Central memory CD4-positive, alpha-beta T cell (primary cell): ENCODE measurements at places on chromosomes 16 and 17.
A peak's percentile ranks its signal among the peaks of the same experiment; 100 is the strongest.

DNA sequence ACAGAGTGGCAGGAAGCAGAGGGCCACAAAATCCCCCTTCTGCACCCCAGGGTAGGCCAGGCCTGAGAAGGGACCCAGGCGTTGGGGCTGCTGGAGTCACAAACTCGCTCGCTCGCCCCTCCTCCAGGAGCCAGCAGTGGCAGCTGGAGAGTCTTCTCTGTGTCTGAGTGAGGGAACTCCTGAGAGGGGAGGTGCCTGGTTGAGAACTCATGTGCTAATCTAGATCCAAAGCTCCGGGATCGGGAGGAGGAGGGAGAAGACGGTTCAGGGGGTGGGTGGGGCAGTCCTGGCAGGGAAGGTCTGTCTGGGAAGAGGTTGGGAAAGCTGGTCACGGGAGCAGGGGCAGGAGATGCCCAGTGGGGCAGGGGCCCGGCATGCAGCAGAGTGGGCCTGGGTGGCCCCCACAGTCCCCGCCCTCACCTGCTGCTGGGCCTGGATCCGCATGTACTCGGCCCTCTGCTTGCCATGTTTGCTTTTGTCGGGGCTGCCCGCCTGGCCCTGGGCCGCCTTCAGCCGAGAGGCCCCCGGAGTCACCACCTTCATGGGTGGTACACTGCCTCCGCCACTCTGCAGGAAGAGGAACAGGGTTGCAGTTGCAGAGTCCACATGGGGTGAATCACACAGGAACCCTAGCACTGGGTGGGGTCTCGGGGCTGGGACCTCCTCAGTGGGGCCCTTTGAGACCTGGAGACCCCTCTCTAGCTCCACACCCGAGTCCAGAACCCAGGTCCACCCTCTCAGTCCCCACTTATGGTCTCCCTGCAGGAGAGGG lies 62.2 kb downstream of the SRCIN1 start:
- no peak for DNase-seq

GRCh38 chr17:54439816-54440215 lies 460.8 kb upstream of the TOM1L1 start:
- no peak for DNase-seq

DNA sequence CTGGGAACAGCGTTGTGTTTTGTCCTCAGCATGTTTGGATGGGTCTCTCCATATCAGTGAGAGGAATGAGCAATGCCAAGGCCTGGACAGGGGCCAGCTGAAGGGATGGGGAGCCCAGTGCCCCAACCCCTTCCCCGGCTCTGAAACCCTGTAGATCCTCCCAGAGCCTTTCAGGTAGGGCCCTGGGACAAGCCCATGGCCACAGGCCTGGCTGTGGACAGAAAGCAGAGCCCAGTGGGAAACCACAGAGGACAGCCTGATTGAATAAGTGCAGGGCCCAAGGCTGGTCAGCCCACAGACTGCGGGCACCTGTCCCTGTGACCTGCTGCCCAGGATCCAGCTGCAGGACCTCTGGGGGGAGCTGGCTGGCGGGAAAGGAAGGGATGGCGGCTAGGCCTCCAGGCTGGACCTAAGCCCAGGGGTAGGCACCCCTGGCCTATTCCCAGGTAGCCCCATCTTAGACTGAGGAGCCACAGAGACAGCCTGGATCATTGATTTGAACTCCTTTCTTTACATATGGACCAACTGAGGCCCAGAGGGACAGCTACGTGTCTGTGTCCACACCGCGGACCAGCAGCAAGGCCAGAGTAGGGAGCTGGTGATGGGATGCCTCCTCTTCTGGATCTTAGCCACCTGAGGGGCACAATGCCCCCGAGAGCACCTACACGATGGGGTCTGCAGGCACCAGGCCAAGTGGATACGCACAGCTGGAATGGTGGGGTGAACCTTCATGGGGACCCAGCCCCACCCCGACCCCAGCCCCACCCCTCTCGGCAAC lies 1.3 kb downstream of the CCDC102A start:
- no peak for DNase-seq

DNA sequence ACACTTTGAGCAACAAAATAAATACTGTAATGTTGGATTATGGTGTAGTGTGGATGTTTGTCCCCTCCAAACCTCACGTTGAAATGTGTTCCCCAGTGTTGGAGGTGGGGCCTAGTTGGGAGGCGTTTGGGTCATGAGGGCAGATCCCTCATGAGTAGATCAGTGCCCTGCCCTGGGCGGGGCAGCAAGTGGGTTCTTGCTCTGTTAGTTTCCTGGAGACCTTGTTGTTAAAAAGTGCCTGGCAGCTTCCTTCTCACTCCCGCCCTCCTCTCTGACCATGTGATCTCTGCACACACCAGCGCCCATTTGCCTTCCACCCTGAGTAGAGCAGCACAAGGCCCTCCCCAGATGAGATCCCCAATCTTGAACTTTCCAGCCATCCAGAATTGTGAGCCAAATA lies 67.7 kb downstream of the MPRIP start:
- peak; percentile 56 for DNase-seq

GRCh38 chr16:86338403-86339115 lies 171.8 kb upstream of the FOXF1 start:
- DNase-seq: no peak

DNA sequence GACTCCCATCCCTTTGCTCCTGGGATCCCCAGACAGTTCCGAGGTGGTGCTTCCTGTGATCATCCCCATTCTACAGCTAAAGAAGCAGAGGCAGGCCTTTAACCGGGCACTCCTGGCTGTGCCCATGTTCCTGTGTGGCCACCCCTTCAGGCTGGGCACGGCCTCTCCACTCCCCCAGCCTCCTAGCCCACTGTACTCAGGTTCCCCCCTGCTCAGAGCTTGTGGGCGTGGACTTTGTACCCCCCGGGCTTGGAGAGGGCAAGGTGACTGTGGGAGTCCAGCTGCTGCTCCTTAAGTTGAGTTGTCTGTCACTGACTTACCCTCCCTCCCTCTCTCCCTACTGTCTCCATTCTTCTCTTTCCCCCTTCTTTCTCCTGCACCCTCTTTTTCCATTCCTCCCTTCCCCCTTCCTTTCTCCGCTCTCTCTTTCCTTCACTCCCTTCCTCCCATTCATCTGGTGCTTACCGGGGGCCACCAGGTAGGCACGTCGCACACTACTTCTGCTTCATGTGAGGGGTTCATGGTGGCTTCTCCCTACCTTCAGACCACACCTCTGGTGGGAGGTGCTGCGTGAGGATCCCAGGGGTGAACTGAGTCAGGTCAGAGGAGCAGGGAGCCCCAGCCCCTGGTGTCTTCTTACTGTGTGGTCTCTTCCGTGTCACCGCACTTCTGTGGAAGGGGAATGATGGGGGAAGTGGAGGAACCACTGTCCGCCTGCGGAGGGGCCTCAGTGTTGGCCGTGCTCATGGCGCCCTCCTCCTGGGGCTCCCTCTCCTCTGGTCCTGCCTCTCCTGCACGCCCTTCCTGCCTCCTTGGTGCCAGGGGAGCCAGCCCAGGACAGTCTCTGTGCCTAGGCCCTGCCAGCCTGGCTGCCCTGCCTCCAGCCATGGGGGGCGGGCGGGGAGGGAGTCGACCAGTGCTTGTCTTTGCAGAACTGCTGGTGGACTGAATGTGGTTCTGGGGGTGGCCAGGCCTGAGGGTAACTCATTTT lies 29.7 kb downstream of the CMIP start:
- DNase-seq: no peak

- no peak for DNase-seq
Measured at GRCh38 chr17:77720946-77721845, 237.3 kb upstream of the TNRC6C start.

- DNase-seq: no peak
Measured at GRCh38 chr16:66923866-66924265, 1.5 kb downstream of the RRAD start.

GRCh38 chr17:35793257-35793656 lies 2.2 kb downstream of the MMP28 start:
- no peak for DNase-seq

DNA sequence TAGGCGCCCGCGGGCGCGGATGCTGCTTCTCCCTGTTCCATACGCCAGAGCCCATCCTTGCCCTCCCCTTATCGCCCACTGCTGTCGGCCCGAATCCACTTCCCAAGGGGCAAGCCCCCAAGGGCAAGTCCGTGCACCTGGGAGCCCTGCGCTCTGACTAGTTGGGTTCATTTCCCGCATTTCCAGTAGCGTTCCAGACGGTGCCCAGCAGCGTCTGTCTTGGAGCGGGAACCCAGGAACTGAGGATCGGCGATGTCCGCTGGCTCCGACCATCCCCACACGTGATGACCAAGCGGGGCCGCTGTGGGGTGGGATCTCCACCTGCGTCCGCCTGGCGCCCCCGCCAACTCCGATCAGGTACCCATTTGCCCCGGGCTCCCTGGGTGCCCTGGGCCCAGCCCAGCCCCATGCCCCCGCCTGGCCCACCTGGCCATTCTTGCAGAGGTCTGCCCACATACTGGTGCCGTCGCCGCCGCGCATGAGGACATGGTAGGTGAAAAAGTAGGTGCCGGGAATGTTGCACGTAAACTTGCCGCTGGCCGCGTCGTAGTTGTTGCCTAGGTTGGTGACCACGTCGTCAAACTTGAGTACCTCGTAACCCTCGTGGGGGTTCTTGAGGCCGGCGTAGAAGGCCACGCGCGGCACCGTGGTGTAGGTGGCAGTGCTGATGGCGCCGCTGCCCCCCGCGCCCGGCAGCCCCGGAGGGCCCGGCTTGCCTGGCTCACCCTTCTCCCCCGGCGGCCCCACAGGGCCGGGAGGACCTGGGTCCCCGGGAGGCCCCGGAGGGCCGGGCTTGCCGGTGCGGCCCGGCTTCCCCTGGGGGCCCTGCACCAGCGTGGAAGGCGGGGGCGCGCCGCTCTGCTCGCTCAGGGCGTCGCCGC lies 837 bp downstream of the C1QL1 start:
- DNase-seq: no peak

DNA sequence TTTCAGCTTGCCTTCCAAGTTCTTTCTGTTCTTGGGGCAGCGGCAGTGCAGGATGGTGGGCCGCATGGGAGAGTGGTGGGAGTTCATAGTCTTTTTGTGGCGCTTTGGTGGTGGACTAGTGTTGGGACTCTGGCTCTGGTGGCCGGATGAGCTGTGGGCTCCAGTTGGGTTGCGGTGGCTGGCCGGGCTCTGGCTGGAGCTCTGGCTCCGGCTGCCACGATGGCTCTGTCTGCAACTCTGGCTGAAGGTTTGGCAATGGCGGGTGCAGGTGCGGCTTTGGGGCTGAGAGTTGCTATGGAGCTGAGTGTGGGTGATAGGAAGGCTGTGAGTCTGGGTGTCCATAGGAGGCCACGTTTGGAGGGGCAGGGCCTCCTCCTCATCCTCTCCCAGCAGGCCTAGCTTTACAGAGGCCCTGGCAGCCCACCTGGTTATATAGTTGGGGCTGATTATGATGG lies at the start of gene TNP2:
Gene TNP2, minus strand, starts transcription at position 405 of the 455 bp plus-strand sequence. Its CDS starts 63 bp downstream, at position 342.
- DNase-seq: no peak

DNA sequence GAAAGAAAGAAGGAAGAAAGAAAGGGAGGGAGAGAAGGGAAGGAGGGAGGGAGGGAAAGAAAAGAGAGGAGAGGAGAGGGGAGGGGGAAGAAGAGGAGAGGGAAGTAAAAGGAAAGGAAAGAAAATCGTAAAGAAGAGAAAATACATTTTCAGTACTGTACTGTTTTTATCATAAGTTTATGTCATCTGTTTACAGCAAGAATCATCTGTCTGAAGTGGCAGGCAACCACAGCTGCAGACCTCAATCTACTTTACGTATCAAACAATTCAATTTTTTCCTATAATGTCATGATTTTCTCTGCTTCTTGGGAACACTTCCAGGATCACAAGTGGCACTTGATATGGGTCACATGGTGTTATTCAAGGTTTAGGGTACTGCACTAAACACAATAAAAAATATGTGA lies 58.3 kb downstream of the USP32 start:
- DNase-seq: no peak
